CD4-positive, alpha-beta T cell treated with Interleukin-10 for 1 hour (primary cell): ENCODE measurements at places on chromosomes 4 and X.
A peak's percentile ranks its signal among the peaks of the same experiment; 100 is the strongest.

- peak; percentile 25 for DNase-seq
Measured at GRCh38 chrX:119512146-119512800, 44.0 kb downstream of the SLC25A5 start.

DNA sequence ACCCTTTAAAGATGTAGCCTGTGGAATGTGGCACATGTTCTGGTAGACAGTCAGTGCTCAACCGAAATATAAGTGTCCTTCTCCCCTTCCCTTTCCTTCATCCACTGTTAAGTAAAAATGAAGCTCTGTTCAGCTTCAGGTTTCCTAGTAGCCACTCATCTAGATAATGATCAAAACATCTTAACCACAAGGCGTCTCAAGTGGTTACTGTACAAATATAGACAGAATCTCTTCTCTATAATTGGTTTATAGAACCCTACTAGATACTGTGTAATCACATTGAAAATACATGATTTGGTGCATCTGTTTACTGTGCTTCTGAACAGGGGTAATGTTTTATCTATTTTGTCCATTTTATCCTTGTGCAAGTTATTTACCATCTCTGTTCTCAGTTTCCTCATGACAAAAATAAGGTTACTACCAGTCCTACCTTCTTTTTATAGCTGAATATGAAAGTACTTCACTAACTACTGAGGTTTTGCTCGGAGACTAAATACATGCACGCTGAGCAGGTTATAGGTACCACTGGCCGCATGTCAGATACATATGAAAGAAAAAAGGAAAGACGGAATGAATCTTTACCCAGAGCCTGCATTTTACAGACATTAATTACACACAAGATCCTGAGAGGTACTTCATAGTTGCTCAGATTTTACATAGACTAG lies 20.3 kb upstream of the SLC25A4 start:
- DNase-seq: no peak

DNA sequence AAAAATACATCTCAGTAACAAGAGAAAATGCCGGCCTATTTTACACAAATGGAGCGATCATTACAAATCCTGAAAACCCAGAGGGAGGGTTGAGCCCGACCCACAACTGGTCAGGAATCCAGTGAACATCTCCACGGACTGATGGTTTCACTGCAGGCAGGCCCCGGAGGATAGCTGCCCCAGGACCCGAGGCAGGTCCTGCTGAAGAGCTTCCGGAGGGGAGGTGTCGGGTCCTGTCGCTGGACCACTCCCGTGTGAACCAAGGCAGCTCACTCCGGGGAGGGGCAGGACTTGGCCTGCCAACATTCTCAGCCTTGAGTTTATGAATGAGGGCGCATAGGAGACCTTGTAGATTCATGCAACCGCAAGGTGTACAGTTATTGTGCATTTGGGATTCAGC lies 4.8 kb upstream of the CRMP1 start:
- DNase-seq: no peak

DNA sequence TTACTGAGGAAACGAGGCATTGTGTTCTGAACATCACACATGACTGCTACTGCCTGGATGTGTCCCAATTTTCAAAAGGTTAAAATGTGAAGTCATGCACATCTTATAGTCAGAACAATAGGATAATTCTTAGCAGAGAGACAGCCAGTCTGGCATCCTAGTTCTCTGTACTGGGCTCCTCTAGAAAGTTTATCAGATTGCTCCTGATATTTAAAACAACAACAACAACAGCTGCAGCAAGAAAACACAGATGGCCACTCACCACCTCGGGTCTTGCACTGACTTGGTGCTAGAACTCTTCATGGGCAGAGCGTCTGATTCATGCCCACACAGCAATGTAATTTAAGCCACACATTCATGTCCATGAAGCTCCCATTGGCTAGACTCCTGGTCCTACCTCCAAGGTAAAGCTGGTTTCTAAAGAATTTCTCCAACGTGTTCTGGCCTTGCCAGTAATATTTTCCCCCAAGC lies 33.3 kb upstream of the SLC2A9 start:
- no peak for DNase-seq

GRCh38 chr4:42310806-42311205 lies 86.5 kb upstream of the SHISA3 start:
- DNase-seq: no peak
